ENCODE measurements at places on chromosomes 12 and 14.

DNA sequence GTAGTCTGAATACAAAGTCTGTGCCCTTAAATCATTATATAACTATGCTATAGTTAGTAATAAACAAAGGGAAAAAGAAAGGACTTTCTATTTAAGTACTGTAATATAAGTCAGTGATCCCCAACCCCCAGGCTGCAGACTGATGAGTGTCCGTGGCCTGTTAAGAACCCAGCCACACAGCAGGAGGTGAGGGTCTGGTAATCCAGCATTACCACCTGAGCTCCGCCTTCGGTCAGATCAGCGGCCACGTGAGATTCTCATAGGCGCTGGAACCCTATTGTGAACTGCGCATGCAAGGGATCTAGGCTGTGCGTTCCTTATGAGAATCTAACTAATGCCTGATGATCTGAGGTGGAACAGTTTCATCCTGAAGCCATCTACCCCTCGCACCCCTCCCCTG, 15.7 kb downstream of the NFYB start:
- DNase-seq = no peak

DNA sequence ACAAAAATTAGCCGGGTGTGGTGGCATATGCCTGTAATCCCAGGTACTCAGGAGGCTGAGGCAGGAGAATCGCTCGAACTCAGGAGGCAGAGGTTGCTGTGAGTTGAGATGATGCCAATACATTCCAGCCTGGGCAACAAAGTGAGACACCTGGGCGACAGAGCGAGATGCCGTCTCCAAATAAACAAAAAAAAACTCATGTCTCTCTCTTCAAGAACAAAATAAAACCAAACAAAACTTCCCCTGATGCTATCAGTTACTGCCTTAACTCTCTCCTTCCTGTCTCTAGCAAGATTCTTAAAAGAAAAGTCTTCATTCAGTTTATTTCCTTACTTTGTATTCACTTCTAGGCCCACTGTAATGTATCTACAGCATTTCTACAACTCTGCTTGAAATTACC, 20.8 kb downstream of the KLHL28 start:
- DNase-seq = no peak

GRCh38 chr12:124762791-124763593, 100.7 kb downstream of the SCARB1 start:
- no peak for DNase-seq

DNA sequence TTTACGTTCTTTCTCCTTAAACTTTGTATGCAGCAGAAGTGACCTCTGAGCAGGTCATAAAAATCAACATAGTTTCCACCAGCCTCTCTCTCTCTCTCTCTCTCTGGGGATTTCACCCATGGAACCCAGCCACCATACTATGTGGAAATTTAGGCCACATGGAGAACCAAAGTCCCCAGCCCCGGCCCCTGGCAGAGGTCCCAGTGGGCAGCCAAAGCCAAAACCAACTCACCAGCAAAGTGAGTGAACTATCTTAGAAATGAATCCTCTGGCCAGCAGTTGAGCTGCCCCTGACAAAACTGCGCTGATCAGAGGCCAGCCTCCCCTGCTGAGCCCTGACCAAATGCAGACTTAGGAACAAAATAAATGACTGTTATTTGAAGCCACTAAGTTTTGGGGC, 9.2 kb downstream of the DUSP6 start:
- no peak for DNase-seq

DNA sequence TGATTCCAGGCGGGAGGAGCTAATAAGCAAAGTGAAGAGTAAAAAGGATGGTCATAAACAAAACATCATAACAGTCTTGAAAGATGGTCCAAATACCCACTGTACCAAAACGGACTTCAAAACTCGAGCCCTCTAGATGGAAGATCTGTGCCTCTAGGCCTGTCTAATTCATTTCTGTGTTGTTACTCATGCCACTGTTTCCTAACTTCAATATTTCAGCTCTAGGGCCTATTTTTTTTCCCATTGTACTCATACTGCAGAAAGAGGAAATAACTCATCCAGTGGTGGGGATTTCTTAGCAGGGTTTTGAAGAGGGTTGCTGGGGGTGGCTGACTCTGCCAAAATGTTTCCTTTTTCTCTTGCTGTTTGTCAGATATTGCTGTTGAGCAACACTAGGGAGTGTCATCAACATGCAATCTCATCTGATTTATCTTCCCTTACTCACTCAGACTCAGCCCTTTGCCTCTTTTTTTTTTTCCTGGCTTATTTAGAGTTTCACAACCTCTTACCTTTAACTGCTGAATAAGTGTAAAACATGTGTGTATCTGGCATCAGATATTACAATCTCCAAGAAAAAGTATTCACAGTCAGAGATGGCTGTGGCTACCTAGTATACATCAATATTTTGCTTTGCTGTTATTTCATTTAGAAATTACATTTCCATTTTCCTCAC, 189.6 kb downstream of the DUSP6 start:
- no peak for DNase-seq

GRCh38 chr12:8493084-8493483, 20.2 kb upstream of the CLEC4D start:
- DNase-seq = no peak

DNA sequence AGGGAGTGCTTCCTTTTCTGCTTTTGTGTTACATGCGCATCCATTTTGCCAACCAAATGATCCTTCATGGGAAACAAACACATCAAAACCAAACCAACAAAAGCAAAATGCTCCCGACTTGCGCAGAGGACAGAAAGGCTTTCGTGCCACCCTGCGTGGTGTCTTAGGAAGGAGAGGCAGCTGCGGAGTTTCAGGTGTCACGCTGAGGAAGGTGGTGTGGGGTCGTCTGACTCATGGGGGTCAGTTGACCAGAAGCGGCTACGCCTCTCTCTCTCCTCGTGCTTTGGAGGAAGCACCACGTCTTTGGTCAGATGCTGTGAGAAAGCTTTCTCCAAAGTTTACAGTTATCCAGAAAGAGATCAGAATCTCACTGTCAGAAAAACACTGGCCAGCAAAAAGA, 7.9 kb downstream of the EMP1 start:
- no peak for DNase-seq

- DNase-seq = no peak
These were observed 885 bp upstream of the HOXC10 start for GRCh38 chr12:53983950-53984572.

DNA sequence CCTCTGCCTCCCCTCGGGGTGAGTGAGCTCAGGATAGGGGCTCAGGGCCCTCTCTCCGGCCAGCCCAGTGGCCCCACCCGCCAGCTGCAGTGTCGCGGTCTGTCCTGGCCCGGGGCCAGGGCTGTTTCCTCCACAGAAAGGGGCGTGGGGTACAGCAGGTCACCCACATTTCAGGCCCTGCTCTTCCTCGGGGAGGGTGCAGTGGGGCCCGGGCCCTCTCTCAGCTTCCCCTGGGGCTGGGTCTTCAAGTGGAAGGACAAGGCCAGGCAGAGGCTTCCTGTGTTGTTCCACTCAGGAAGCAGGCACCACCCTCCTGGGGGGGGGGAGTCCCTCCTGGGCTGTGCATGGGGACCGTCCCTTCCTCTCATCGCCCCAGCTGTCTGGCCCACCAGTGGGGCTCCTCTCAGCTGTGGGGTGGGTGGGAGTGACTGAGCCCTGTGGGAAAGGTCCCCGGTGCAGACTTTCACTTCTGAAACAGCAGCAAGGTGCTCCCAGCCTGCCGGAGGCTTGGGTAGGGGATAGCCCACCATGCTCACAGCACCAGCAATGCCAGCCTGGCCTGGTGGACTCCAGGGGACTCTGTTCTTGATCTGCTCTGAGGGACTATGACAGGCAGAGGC, 3.7 kb downstream of the GPR132 start:
- no peak for DNase-seq

DNA sequence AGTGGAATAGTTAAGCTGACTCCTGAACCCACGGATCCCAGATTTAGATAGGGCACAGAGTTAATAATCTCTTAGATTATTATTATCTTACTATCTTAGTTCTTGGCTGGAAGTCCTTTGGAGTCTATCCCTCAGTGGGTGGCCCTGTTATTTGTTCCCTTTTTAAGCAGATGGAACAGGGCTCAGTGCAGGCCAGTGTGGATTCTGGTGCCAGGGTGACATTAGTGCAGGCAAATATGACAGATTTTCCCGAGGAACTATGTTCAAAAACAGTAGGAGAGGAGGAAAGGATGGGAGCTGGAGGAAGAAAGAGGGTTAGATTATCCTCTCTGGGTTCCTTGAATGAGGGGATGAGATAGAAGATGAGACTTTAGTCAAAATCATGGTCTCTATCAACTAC, 41.4 kb upstream of the CISTR start:
- DNase-seq = no peak

DNA sequence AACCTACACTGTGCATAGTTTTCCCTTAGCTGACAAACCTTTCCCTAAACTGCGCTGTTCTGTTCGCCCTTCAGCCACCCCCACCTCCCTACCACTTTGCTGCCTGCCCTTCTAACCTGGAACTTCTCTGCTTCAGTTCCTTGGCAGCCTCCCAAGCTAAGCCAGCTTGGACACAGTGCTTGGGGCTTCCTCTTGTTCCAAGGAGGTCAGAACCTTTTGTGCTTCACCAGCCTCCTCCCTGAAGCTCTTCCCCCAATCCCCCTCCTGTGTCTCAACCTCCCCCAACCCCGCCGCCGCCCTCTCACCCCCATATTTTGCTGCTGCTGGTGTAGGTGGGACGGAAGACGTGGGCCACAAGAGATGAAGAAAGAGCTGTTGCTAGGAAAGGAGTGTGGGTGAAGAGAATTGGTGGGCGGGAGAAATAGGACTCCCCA, 8.1 kb upstream of the RIC8B start:
- no peak for DNase-seq

GRCh38 chr12:91777268-91777992, 368.2 kb downstream of the BTG1 start:
- DNase-seq = no peak

DNA sequence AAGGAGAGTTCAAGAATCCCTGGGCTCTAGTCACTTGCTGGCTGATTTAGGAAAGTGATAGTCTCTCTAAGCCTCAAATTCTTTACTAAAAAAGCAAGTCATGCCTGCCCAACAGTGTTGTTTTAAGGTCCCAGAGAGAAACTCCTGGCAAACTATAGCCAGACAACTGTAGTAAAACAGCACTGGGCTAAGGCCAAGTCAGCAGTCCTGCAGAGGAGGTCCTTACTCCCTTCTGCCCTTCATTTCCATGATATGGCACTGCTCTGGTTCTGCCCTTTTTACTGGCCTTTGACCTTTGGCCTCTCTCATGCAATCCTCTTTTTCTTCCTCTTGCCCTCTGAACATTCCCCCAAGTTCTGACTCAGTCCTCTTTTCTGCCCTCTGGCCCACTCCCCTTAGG, 74.9 kb downstream of the VWF start:
- no peak for DNase-seq

DNA sequence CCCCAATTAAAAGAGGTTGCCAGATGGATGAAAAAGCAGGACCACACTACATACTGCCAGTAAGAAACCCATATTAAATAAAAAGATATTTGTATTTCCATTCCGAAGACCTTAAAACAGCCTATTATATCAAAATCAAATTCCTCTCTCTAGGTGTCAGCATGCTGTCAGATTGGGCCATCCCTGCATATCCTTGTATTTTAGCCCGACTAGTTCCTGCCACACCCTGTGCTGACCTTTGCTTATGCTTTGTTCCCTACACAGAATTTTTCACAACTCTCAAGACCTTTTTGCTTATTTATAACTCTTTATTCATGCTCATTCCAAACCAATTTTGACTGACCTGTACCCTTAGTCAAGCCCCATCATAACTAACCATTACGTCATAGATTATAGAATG, 12.8 kb downstream of the GSKIP start:
- no peak for DNase-seq

- no peak for DNase-seq
These were observed 25.1 kb downstream of the CCNK start for GRCh38 chr14:99506276-99506675.

DNA sequence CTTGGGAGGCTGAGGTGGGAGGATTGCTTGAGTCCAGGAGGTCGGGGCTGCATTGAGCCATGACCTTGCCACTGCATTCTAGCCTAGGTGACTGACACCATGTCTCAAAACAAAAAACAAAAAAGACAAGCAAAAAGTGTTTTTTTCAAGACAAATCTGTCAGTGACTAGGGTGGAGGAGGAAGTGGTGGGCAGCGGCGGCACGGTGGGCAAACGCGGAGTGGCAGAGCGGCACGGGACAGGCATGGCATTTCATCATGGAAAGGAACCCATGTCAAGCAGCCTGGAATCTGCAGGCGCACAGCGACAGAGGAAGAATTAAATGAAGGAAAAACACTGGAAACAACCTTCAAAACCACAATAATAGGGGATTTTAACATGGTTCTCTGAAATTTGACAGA, 4.0 kb upstream of the BTBD6 start:
- DNase-seq = no peak

- no peak for DNase-seq
These were observed 19.7 kb upstream of the BEGAIN start for GRCh38 chr14:100606687-100607610.

DNA sequence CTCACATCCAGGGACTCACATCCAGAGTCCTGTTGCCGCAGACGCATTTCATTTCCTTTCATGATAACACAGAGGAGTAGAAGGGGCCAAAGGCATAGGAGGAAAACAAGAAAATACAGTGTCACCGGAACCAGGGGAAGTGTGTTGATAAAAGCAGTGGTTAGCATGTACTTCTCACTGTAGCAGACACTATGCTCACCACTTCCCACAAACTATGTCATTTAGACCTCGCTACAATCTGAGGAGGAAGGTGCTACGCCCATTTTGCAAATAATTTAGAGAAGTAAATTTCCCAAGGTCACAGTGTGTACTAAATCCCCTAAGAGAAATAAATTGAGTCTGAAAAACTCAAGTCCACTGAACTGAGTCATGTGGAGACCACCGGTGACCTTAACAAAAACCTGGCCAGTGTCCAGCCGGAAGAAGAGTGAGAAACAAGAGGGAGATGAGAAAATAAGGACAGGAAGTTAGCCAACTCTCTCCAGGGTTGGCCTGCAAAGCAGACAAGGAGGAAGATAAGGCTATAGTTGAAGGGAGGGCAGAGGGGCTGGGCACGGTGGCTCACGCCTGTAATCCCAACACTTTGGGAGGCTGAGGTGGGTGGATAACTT, 25.8 kb upstream of the TMCC3 start:
- no peak for DNase-seq

DNA sequence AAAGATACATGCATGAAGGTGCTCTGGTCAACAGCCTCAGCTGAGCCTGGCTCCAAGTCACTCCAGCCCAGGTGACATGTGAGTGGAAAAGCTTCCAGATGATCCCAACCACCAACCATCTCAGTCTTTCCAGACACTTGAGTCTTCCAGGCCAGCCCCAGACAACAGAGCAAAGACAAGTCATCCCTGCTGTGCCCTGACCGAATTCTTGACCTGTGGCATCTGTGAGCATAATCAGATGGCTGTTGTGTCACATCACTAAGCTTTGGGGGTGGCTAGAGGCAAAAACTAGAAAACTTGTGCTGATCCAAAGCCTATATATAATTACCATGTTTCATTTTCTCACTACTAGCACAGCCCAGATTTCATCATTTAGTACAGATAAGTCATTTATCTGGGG, 50.8 kb upstream of the ISM2 start:
- no peak for DNase-seq

GRCh38 chr14:103288076-103288766, 45.8 kb upstream of the EIF5 start:
- no peak for DNase-seq

- DNase-seq = no peak
These were observed 11.5 kb upstream of the IL26 start for GRCh38 chr12:68237078-68237477.

- peak; percentile 79 for DNase-seq
These were observed 69.7 kb downstream of the SVOP start for GRCh38 chr12:108950991-108951739.

- DNase-seq = no peak
These were observed 108.0 kb upstream of the MDM1 start for GRCh38 chr12:68440068-68440581.

GRCh38 chr12:57521525-57522010, 1.1 kb upstream of the MBD6 start:
- DNase-seq = no peak
